ENCODE measurements at places on chromosomes 1 and 21.

- DNase-seq: no peak
Observed at GRCh38 chr1:232938926-232939325, 11.5 kb upstream of the NTPCR start.

DNA sequence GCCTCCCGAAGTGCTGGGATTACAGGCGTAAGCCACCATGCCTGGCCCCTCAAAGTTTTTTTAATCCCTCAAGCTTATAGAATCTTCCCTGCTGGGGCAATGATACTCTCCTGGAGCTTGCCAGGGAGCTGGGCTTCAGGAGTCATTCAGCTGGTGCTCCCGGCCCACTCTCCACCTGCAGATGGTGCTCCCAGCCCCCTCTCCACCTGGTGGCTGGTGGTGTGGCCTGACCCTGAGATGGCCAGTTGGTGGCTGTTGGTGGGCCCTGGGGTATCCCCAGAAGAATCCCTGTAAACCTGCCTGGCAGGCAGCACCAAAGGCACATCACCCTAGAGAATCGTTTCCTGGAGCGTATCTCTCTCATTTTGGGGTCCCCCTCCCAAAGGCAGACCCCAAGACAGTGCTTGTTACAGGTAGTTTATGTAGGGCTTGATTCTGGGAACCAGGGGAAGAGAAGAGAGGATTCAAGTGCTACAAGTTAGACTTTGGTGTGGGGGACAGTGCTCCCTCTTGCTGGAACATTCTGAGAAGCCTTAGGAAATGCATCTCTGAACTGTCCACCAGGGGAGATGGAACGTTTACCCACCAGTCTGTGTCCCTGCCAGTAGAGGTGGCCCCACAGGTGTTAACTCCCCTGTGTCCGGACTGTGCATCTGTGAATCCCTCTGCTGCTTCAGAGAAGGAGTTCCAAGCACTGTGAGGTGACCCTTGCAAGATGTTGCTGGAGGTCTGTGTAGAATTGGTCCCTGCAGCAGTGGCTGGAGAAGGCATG is 29.1 kb upstream of the ACTL8 start:
- DNase-seq: no peak

DNA sequence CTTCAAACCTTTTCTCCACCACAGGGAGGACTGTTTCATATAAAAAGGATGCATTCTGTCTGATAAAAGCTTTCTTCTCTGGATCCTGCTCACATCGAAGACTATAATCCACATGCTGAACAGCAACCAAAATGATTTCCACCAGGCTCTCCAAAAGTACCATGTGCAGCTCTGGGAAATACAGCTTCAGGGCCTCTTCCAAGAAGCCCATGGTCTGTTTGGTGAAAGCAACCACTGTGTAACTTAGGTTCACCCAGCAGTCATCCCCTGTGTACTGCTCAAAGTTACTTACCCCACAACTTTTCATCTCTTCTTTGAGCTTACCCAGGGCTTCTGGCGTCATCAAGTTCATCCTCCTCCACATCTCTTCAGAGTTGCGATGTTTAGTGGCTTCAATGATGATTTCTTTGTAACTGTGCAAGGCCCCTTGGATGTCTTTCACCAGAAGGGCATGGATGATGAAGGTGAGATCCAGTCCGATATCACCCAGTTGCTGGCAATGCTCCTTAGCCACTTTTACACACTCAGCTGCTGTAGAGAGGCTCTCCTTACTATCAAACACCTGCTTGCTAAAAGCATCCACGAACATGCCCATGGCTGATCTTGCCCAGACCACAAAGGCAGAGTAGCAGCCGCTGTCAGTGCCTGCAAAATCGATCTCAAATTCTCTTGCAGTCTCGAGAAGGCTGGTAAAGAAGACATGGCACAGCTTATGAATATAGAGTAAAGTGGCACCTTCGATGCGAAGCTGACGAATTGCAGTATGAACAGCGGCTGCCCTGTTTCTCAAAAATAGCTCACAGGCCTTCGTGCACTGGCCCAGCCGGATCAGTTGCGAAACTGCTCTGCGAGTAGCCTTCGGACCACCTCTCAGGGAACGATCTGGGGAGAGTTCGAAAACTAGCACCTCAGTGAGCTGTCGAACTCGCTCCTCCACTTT is 1.7 kb downstream of the EXOC8 start:
- no peak for DNase-seq

DNA sequence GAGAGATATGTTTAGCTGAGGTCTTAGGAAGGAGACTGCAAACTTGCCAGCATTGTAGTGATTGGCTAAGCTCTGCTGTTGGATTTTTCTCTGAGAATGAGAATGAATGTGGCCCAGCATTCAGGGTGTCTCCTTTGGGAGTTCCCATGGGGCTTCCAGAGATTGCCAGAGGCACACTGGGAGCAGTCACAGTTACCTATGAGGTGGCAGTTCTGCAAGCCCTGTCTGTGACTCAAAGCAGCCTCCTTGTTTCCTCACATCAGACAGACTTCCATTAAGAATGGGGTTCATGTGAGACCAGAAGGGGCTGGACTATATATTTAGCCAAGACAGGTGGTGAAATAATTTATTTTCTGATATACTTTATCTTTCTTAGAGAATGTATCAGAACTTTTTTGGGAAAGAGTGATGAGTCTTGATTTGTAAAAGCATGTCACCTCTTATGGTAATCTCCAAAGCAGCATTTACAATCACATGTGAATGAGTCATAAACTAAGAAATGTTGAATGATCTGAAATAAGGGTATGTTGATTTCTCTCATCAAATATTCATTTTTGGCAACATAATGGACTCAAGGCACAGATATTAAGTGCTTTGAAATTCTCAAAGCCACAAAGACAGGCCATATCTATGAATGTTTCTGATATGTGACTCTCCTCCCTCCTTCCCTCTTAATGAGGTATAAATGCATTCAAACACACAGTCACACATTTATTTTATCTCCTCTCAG is 9.5 kb upstream of the SLC19A2 start:
- no peak for DNase-seq

GRCh38 chr21:22223385-22223784 is 1225.2 kb downstream of the NCAM2 start:
- DNase-seq: no peak

- DNase-seq: no peak
Observed at GRCh38 chr1:63634471-63634870, 41.3 kb downstream of the PGM1 start.

DNA sequence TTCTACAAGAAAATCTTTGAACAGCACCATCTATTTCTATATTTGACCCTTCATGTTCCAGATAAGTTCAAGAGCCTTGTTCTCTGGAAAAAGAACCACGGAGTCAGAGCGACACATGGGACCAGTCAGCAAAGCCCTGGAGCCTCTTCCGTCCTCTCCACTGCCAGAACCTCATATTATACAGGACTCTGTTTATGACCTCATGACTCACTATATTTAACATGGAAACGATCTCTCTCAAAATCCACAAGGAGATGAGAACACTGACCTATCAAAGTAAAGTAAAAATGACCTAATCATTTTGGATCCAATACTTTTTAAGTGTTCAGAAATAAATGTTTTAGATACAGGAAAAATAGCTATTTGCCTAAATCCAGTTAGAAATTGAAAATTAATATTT is 124.6 kb upstream of the KRTAP19-8 start:
- DNase-seq: no peak
